ENCODE measurements at places on chromosomes 7 and 10.

GRCh38 chr7:124667312-124668153 is 98.1 kb downstream of the GPR37 start:
- no peak for DNase-seq

GRCh38 chr10:118913825-118914224 is 115.7 kb upstream of the NANOS1 start:
- DNase-seq: no peak

DNA sequence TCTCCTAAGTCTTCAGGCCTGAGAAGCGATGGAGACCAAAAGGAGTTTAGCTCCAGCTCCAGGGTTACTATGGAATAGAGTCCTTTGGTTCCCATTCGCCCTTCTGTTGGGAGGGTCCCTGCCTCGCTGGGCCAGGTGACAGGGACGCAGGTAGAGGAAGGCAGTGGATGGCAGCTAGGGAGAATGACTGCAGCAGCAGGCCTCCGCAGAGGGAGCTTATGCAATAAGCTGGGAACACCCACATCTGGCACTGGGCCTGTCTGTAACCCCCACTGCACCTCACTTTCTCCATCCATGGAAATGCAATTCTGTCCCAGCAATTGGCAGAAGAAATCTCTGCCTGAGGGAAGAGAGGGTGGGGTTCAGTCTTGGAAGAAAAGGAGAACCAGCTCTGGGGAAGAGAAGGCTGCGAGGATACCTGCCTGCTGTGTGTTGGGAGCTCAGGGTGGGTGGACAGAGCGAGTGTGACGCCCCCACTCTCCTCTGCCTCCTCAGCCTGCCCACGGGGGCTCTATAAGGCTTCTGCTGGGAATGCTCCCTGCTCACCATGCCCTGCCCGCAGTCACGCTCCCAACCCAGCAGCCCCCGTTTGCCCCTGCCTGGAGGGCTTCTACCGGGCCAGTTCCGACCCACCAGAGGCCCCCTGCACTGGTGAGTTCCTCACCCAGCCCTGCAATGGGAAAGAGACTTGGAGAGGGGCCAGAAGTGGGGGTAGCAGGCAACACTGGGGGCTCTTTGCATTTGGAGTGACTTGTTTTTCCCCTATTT is 10.3 kb downstream of the EPHB6 start:
- DNase-seq: peak; percentile 72

GRCh38 chr7:108189733-108190388 is 59.7 kb upstream of the LAMB4 start:
- DNase-seq: no peak

DNA sequence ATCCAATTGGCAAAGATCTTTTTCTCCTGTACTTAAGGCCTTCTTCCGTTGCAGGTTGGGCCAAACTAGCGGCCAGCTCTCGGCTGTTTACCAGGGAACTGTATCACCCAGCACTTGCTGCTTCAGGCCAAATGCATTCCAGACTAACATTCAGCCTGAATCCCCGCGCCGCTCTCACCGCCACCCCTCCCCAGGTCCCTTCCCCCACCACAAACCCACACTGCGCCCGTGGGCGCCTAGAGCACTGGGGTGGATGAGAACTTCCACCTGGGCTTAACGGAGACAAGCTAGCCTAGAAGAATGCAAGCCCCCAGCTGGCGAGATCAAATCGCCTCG is 676 bp downstream of the TCAF1 start:
- DNase-seq: no peak
